ENCODE measurements at places on chromosomes 7 and 10. TPM values are rescaled to one million over a fixed set of nuclear protein-coding genes. Genes with fewer than 3 reads are reported as not detected.

Gene ANK3
- 0.41 TPM for total RNA-seq

Gene CYP3A7
- not detected for total RNA-seq

Gene KIAA1549
- total RNA-seq = 4.0 TPM

Gene TSPAN33
- total RNA-seq = 4.6 TPM

Gene MMD2
- not detected for total RNA-seq

Gene SLC18A2
- total RNA-seq = 0.04 TPM

Gene TBC1D12
- 5.9 TPM for total RNA-seq

Gene MLXIPL
- total RNA-seq = 1.4 TPM

Gene AS3MT
- 2.6 TPM for total RNA-seq

Gene SLC25A40
- 5.4 TPM for total RNA-seq

Gene SPDYE2
- total RNA-seq = not detected

Gene C1GALT1
- 26.0 TPM for total RNA-seq

Gene CRTAC1
- 1.7 TPM for total RNA-seq

Gene NUTM2E
- 0.26 TPM for total RNA-seq

Gene FGFR2
- total RNA-seq = 0.27 TPM

Gene C1QL3
- total RNA-seq = 0.05 TPM

Gene HOXA6
- 1.3 TPM for total RNA-seq

Gene STOX1
- total RNA-seq = 0.73 TPM

Gene CHST12
- total RNA-seq = 11.7 TPM

Gene AOAH
- 0.11 TPM for total RNA-seq

Gene XRCC2
- 5.2 TPM for total RNA-seq

Gene ANKRD30A
- total RNA-seq = 0.51 TPM

Gene STEAP4
- 0.06 TPM for total RNA-seq

Gene PCDH15
- total RNA-seq = not detected

Gene ZNF3
- 18.4 TPM for total RNA-seq

Gene GPER1
- total RNA-seq = 1.4 TPM

Gene GNGT1
- total RNA-seq = not detected

Gene THSD7A
- 1.8 TPM for total RNA-seq

Gene CDNF
- 0.86 TPM for total RNA-seq

Gene SPAM1
- not detected for total RNA-seq

Gene SLC13A1
- not detected for total RNA-seq

Gene SLC26A5
- total RNA-seq = not detected

Measured in A549 treated with dexamethasone at 1 μM for 4 hours (cell line).